ENCODE measurements at places on chromosomes 4 and X.

- DNase-seq = no peak
Measured at GRCh38 chr4:125750828-125751466, 436.2 kb downstream of the FAT4 start.

GRCh38 chr4:101205916-101206315 is 141.4 kb downstream of the PPP3CA start:
- DNase-seq = peak; percentile 85

DNA sequence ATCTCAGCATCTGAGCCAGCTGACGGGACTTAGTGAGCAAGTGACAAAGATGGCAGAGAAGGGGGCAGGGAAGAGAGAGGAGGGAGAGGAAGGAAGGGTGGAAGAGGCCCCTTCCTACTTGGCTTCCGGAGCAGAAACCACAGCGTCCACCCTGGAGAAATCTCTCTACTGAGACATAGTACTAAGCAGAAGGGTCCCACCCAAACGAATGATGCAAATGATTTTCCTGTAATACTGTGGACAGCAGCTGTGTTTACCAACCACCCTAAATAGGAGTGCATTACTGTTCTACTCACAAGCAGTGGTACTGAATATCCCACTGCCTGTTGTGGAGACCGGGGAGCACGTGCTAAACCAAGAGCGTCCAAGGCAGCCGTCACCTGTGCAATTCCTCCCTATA is 29.4 kb downstream of the DTHD1 start:
- DNase-seq = no peak

GRCh38 chr4:98000940-98001339 is 142.3 kb downstream of the STPG2 start:
- no peak for DNase-seq

GRCh38 chr4:86661006-86661405 is 66.9 kb downstream of the PTPN13 start:
- DNase-seq = no peak

Data from activated CD4-positive, alpha-beta T cell treated with anti-CD3 and anti-CD28 coated beads, Interleukin-2, Interleukin-4, amounts not matched to agents 100 ng/mL and 50 ng/mL, durations not matched to agents 16 hours and 8 hours (primary cell).